ENCODE measurements at places on chromosomes 1 and 21. TPM values are rescaled to one million over a fixed set of nuclear protein-coding genes. Genes with fewer than 3 reads are reported as not detected.

The CHAF1B gene
- total RNA-seq = 0.44 TPM

The MT1HL1 gene
- total RNA-seq = not detected

DNA sequence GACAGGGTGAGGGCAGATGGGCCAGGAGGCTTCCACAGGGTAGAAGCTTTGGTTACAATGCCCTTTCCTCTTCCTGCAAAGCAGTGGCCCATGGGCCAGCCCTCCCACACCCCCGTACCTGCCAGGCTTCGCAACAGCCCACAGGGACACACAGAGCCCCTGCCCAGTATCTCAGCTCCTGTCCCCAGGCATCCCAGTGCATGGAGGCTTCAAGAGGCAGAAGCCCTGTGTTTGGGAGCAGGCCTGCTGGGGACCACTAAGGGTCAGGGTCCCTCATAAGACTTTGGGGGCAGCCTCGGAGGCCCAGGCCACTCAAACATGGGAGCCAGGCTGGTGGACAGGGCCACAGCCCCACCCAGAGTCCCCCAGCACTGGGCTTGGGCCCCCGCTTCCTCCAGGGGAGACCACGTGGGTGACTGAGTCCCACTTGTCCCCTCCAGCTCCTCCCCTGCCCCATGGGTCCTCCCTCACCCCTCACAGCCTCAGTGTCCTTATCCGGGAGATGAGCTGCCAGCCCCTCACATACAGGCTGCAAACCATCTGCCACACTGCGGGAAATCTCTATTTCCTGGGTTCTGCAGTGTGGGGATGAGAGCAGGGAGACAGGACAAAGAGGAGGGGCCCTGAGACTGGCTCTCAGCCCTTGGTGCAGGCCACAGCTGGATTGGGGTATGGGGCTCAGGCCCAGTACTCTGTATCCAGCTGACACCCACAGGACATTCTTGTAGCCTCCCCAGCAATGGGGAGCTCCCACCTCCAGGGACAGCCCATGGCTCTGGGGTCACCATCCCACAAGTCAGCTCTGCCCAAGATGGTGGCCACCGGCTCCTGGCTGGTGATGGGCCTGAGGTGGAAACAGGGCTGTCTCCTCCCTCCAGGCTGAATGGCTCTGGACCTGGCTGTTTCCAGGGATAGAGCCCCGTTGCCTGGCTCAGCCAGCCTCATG is 50.7 kb downstream of the WNT9A start:
- peak; percentile 39 for DNase-seq

The GUCA2A gene
- total RNA-seq = not detected

All from right lobe of liver (tissue), 6 donors.